ENCODE measurements at places on chromosomes 13 and 19.

DNA sequence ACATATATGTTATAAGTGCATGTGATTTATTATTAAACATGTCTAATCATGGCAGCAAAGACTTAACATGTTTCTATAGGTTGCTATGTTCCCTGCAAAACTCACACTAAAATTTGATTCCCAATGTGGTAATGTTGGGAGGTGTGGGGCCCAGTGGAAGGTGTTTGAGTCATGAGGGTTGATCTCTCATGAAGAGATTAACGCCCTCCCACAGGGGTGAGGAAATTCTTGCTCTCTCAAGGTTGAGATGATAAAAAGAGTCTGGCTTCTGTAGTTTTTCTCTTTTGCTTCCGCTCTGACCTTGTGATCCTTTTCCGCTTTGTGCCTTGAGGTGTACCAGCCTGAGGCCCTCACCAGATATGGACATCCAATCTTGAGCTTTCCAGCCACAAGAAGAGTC lies 737.5 kb upstream of the SLITRK5 start:
- DNase-seq, result no peak

DNA sequence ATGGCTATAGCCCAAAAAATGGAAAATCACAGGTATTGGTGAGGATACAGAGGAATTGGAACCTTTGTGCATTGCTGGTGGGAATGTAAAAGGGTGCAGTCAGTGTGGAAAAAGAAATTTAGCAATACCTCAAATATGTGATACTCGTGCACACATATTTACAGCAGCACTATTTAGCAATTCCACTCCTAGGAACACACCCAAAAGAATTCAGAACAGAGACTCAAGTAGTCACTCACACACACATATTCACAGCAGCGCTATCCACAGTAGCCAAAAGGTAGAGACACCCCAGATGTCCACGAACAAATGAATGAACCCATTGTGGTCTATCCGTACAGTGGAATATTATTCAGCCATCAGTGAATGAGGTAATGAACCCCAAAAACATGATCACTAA lies 114.0 kb downstream of the COL4A2 start:
- DNase-seq, result no peak

DNA sequence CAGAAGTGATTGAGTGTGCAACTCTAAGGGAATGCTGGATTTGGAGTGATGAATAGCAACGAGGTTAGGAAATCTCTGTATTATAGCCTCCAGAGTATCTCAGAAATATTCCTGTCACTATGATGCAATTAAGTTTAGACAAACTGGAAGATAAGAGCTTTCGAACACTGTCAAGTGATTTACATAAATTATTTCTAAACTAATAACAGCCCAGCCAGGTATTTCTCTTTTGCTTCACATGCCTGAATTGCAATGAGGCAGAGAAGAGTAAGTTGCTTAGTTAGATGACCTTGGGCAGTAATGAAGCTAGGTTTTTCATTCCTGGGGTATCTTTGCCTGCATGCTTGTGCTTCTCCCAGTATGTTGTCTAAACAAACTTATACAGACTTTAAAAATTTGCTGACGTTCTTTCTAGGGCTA lies 134.5 kb downstream of the LMO7 start:
- DNase-seq, result no peak

GRCh38 chr13:113533161-113533840 lies 42.8 kb upstream of the DCUN1D2 start:
- no peak for DNase-seq

- peak; percentile 49 for DNase-seq
Measured at GRCh38 chr19:17332677-17333581, 1.7 kb downstream of the ANO8 start.

DNA sequence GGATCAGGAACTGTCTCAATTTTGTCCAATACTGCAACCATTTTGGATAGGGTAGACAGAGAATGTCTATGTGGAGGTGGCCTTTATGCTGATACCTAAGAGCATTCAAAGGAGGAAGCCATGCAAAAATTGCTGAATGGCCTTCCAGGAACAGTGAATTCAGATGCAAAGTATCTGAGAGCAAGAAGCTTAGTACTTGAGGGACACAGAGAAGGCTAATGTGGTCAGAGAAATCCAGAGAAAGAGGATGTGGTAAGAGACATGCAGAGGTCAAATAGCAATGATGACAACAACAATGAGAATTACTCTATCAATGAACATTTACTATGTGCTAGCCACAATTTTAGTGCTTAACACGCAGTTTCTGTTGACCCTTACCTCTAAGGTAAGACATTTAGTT lies 785.6 kb upstream of the KLHL1 start:
- DNase-seq, result no peak
